ENCODE measurements at places on chromosomes 12 and 14.

GRCh38 chr14:62097824-62098223 lies 335.6 kb downstream of the SNAPC1 start:
- no peak for DNase-seq

DNA sequence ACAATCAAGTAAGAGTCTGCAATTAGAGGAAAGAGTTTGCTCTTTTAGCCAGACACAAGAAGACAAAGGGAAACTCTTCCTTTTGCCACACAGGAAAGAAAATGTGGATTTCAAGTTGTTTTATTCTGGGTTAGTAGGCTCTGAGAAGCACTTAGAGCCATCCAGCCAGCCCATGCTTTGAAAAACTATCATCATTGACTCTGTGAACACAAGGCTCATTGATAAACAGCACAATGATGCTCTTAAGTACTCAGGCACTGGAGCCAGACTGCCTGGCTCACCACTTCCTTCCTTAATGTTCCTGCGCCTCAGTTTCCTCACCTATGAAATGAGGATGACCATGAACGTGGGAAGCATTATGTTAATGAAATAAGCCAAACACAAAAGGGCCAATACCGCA lies 150.2 kb upstream of the EEA1 start:
- no peak for DNase-seq

- no peak for DNase-seq
These were observed at the start of gene VPS37B for GRCh38 chr12:122895704-122896636. VPS37B (minus strand) TSS chr12:122896124; CDS start chr12:122896062, 62 bp downstream.

GRCh38 chr12:109764123-109764522 lies 50.5 kb downstream of the FAM222A start:
- DNase-seq: no peak

- DNase-seq: peak; percentile 23
These were observed 11.9 kb upstream of the TMEM119 start for GRCh38 chr12:108609537-108610335.

- DNase-seq: no peak
These were observed 220.3 kb upstream of the RTL1 start for GRCh38 chr14:101123618-101124510.

DNA sequence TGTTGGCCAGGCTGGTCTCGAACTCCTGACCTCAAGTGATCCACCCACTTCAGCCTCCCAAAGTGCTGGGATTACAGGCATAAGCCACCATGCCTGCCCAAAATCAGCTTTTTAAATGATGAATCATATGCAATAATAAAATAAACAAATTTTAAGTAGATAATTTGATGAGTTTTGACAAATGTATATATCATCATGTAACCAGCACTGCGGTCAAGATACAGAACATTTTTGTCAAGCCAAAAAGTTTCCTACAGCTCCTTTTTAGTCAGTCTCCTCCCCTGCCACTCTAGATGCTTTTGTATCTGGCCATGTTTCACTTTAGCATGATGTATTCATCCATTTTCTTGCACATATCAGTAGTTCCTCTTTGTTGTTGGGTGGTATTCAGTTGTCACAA lies 17.2 kb downstream of the FRMD6 start:
- no peak for DNase-seq

GRCh38 chr12:51482929-51483697 lies 58.5 kb downstream of the SLC4A8 start:
- no peak for DNase-seq

DNA sequence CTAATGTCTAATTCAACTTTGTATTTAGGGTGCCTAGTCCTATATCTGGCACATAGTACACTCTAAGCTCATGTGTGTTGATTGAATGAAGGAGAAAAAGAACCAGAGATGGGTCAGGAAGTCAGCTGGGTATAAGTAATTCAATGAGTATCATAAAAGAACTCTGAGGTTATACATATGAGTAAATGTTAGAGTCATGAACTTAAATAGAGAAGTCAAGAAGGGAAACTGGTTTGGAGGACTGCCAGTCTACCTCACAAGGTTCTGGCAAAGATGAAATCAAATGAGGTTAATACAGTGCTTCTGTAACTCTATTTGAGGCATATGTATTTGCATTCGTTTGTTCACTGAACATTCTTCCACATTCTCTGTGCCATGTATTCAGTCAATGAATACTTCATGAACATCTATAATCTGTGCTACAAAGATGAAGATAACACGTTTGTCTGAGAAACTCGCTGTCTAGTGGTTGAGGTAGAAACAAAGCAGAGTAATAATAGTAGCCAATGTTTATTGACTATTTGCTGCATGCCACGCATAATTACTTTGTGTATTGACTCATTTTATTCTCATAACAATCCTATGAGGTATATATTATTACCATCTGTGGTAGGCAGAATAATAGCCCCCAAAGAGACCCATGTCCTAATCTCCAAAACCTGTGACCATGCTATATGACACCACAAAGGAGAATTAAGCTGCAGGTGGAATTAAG lies 88.9 kb downstream of the PTGER2 start:
- DNase-seq: no peak

- DNase-seq: no peak
These were observed 485.1 kb downstream of the ZFP36L1 start for GRCh38 chr14:68307790-68308168.

DNA sequence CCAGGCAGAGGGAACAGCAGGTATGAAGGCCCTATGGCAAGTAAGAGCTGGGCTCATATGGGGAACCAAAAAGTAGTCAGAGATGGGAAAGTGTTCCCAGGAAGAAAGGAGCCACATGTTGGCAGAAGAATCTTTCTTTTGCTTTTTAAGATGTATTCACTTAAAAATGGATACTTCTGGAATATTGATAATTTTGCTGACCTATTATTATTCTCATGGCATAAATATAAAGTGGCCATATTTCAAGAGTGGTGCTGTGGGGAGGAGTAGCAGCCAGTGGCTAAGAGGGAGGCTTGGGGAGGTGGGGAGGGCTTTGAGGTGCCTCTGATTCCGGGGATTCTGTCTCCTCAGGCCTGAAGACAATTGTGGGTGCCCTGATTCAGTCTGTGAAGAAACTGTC lies 108.2 kb downstream of the SCN8A start:
- DNase-seq: no peak

- DNase-seq: no peak
These were observed 188.4 kb downstream of the DUSP6 start for GRCh38 chr12:89163918-89164317.

- DNase-seq: no peak
These were observed 547.9 kb downstream of the DIO2 start for GRCh38 chr14:79663453-79663852.

- DNase-seq: no peak
These were observed 71.9 kb upstream of the POC1B start for GRCh38 chr12:89597770-89598169.

- DNase-seq: no peak
These were observed 8.4 kb downstream of the ASIC1 start for GRCh38 chr12:50065726-50066310.

GRCh38 chr12:124854637-124855184 lies 9.0 kb downstream of the SCARB1 start:
- no peak for DNase-seq

GRCh38 chr12:48075832-48076231 lies 30.0 kb downstream of the SENP1 start:
- no peak for DNase-seq

DNA sequence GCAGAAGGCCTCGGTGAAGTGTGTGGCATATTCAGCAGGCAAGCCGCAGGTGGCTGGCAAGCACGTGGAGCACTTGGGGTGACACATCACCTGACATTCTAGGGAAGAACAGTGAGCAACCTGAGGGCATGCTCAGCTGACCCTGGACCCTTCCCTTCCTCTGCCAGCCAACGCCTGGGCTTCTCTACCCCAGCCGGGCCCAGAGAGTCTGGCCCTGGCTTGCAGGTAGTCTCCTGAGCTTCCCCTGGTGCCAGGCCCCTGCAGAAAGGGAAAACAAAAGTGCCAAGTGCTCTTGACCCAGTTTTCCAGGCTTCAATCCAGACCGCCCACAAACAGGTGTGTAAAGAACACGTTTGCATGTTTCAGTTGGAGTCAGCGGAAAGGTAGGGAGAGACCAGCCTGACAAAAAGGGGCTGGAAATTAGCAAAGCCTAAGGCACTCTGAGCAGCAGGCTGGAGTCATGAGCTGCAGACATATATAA lies 45.7 kb downstream of the PRKAB1 start:
- DNase-seq: no peak

DNA sequence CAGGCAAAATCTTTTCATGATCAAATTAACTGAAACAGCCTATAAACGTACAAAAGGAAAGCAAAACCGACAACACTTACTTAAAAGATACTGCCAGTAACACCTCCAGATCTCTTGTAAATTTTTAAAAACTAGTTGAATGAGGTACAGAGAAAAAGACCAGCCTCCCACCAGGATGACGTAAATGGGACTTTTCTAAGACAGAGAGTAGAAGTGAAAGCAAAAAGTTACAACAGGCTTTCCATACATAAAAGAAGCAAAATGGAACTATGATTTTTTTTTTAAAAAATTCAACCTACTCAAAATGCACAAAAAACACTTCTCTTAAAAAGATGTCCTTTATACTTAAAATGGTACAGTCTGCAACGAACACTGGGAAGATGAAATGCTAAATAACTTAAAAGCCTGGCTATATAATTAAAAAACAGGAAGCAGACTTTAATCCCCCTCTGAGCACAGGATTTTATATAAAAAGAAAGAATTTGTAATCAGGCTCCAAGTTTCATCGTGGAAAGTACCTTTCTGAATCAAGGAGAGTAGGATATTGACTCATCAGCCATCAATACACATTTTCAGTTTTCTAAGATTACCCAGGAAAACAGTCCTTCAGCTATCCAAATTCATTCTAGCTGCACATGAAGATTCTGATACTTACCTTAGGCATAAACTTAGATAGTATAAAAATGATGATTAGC lies 14.2 kb upstream of the MYO1A start:
- no peak for DNase-seq
